ENCODE measurements at places on chromosomes 4 and X. TPM values are rescaled to one million over a fixed set of nuclear protein-coding genes. Genes with fewer than 3 reads are reported as not detected.

DNA sequence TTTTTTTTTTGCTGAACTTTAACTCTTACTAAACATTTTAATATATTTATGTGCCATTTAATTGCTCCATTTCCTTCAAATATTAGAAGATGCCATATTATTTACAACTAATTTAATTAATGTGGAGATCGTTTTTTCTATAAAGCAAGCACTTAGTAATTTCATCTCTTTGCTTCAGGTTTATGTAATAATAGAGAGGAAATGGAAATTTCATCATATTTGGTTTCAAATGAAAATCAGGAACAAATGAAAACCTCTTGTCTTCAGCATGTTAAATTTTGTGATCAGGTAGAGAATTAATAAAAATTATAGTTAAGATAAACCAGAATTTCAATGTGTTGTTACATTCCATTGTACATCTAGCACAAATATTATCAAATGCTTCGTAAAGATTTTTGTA, 120.1 kb downstream of the SYNPO2 start:
- no peaks in the 10 kb centered on the region for H3K36me3 ChIP-seq
- no peak overlapping the region for H3K4me3 ChIP-seq
- DNase-seq: no peak

The PLXNB3 gene
- 13.4 TPM for total RNA-seq

DNA sequence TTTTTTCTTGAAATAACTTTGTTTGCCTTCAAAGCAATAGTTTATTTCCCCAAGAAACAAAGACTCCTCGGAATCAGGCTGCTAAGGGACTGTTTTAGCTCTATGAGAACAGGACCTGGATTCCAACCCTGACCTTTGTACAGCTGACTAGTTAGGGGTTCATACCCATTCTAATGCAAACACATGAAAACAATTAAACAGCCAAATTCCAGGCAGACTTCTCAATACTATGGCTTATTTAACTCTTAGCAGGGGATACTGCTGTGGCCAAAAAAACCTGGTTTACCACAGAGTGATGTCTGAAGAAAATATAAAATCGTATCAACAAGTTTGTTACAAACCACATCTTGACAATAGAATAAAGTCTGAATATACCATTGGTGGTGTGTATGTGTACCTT, 129.6 kb upstream of the INTU start:
- H3K36me3 ChIP-seq: no peaks in the 10 kb centered on the region
- DNase-seq: no peak
- H3K4me1 ChIP-seq: no peaks in the 10 kb centered on the region
- no peaks in the 10 kb centered on the region for H3K27me3 ChIP-seq
- no peak overlapping the region for H3K27ac ChIP-seq

- H3K36me3 ChIP-seq: no peaks in the 10 kb centered on the region
- DNase-seq: peak; percentile 3
- H3K27ac ChIP-seq: peak within 1 kb of the TSS; percentile 57
- H3K4me1 ChIP-seq: no peaks in the 10 kb centered on the region
- H3K27me3 ChIP-seq: peaks cover 4% of the 10 kb centered on the region
Observed at GRCh38 chrX:38561126-38561868, at the start of gene TSPAN7. Gene TSPAN7, plus strand, starts transcription at chrX:38561542. Its CDS starts 5 bp downstream, at chrX:38561547.

GRCh38 chrX:67622053-67622585, 78.3 kb downstream of the AR start:
- H3K36me3 ChIP-seq: no peaks in the 10 kb centered on the region
- no peaks in the 10 kb centered on the region for H3K27me3 ChIP-seq
- H3K27ac ChIP-seq: no peak overlapping the region
- no peak overlapping the region for H3K4me3 ChIP-seq

The TSR2 gene
- 10.7 TPM for total RNA-seq

- no peak overlapping the region for H3K4me3 ChIP-seq
- no peaks in the 10 kb centered on the region for H3K4me1 ChIP-seq
- no peaks in the 10 kb centered on the region for H3K36me3 ChIP-seq
- no peak overlapping the region for H3K27ac ChIP-seq
- DNase-seq: no peak
Observed at GRCh38 chrX:31800219-31800618, 728.4 kb upstream of the FTHL17 start.

GRCh38 chr4:152427981-152428380, 107.9 kb downstream of the FBXW7 start:
- no peaks in the 10 kb centered on the region for H3K27me3 ChIP-seq
- H3K36me3 ChIP-seq: no peaks in the 10 kb centered on the region
- no peaks in the 10 kb centered on the region for H3K4me1 ChIP-seq

- DNase-seq: no peak
- no peaks in the 10 kb centered on the region for H3K36me3 ChIP-seq
- H3K27ac ChIP-seq: no peak overlapping the region
- no peaks in the 10 kb centered on the region for H3K4me1 ChIP-seq
- no peaks in the 10 kb centered on the region for H3K27me3 ChIP-seq
- H3K4me3 ChIP-seq: no peak overlapping the region
Observed at GRCh38 chr4:128416921-128417320, 129.3 kb upstream of the PGRMC2 start.

- no peak for DNase-seq
- no peaks in the 10 kb centered on the region for H3K4me1 ChIP-seq
- no peaks in the 10 kb centered on the region for H3K27me3 ChIP-seq
Observed at GRCh38 chrX:123570011-123570590, 162.8 kb downstream of the THOC2 start.

DNA sequence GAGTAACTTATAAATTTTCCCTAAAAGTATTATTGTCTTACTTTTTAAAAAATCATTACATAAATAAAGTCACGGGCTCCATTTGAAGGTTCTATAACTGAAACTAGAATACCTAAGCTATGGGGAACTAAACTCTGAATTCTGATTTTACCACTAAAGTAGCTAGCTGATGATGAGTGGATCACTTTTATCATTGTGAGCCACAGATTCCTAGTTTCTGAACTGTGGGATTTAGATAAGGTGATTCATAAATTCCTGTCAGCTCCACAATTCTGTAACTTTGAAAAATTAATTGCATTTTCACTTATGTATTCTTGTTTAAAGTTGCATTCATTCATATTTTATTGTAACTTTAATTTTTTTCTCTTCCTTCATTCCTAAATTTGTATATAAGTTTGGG, 540.9 kb downstream of the GBA3 start:
- no peaks in the 10 kb centered on the region for H3K27me3 ChIP-seq
- no peak overlapping the region for H3K4me3 ChIP-seq
- no peaks in the 10 kb centered on the region for H3K36me3 ChIP-seq

- DNase-seq: no peak
- H3K4me1 ChIP-seq: no peaks in the 10 kb centered on the region
- H3K4me3 ChIP-seq: no peak overlapping the region
- H3K27ac ChIP-seq: no peak overlapping the region
- no peaks in the 10 kb centered on the region for H3K36me3 ChIP-seq
- H3K27me3 ChIP-seq: no peaks in the 10 kb centered on the region
Observed at GRCh38 chrX:41600291-41600690, 88.5 kb upstream of the GPR34 start.

DNA sequence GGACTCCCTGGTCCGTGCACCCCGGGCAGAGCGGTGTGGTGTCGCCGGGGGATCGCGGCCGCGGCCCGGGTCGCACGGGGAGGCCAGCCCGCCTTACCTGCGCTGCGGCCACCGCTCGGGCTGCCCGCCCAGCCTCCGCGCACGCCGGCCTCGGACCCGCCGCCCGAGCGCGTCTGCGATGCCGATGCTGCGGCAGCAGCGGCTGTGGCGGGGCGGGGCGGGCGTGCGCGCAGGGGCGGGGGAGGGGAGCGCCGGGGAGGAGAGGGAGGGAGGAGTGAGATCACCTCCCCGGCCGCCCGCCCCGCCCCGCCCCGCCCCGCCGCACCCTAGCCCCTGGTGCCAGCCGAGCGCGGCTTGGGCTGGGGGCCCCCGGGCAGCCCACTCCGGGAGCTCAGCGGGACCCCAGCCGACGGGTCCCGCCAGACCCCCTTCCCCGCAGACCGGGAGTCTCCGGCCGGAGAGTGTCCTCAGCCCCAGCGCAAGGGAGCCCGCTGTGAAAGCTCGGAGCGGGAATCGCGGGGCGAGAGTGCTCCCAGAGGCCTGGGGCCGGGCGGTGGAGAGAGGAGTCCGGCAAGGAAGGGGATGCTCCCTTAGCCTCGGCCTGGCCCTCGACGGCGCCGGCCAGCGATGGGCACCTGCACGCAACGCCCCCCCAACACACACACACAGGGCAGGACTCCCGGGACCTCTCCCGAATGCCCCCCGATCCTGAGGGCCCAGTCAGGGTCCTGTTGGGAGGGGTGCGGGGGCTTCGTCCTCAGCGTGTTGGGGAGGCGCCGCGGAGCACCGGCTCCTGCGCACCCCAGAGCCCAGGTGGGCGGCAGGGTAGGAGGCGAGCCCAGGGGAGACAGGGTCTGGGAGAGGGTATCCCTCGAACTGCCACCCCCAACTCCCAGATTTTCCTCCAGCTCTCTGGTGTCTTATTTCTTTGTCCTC, at the start of gene L1CAM:
Gene L1CAM (minus strand): TSS at position 206 of the 936 bp plus-strand sequence. CDS start 10,337 bp downstream, outside the sequence.
- no peaks in the 10 kb centered on the region for H3K36me3 ChIP-seq
- no peak for DNase-seq
- H3K4me1 ChIP-seq: no peaks in the 10 kb centered on the region
- H3K27me3 ChIP-seq: peaks cover 46% of the 10 kb centered on the region
- no peak within 1 kb of the TSS for H3K27ac ChIP-seq

The SATL1 gene
- total RNA-seq: not detected

- no peak overlapping the region for H3K4me3 ChIP-seq
- H3K4me1 ChIP-seq: no peaks in the 10 kb centered on the region
- no peaks in the 10 kb centered on the region for H3K36me3 ChIP-seq
Observed at GRCh38 chr4:1478766-1479355, 72.6 kb upstream of the NKX1-1 start.

The SLC9B1 gene
- not detected for total RNA-seq

The BANK1 gene
- total RNA-seq: 1.2 TPM

The TMSB15B gene
- 1.5 TPM for total RNA-seq

DNA sequence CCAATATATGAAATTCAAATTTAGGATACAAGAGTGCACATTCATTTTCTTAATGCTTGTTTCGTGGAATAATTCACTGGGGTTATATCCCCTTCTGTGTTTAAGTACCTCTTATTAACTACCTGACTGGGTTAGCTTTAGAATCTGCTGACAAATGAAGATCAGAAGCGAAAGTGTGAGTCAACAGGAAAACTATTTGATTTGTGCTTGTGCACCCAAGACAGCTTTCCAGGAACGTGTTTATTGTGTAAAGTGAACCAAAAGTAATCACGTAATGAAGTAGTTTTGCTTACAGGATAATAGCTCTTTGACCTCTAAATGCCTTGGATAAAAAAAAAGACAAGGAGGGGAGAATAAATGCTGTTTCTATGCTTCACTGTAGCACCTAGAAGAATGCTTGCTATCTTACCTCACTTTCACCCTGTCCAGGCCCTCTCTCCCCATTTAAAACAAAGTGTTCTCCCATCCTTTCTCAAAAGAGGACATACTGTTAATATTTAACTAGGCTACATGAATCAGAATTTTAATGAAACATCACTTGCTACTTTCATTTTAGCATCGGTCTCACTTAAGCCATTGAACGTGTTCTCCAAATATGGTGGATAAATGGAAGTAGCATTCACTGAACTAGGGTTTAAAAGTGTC, 141.9 kb downstream of the THOC2 start:
- H3K27ac ChIP-seq: no peak overlapping the region
- no peaks in the 10 kb centered on the region for H3K36me3 ChIP-seq
- H3K4me3 ChIP-seq: no peak overlapping the region
- no peaks in the 10 kb centered on the region for H3K27me3 ChIP-seq
- DNase-seq: no peak

DNA sequence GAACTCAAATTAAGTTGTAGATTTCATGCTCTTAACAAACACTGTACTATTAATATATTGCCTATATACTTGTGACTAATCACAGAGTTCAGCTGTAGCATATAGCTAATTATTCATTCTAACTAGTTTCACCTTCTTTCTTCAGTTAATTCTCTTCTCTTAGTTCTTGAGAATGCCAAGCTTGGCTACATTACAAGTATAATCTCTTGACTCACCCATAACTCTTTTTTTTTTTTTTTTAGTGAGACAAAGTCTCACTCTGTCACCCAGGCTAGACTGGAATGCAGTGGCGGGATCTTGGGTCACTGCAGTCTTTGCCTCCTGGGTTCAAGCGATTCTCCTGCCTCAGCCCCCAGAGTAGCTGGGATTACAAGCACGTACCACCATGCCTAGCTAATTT, 5.4 kb downstream of the KLHL5 start:
- DNase-seq: no peak
- no peaks in the 10 kb centered on the region for H3K36me3 ChIP-seq
- no peaks in the 10 kb centered on the region for H3K27me3 ChIP-seq
- no peak overlapping the region for H3K27ac ChIP-seq

The C4orf36 gene
- 5.0 TPM for total RNA-seq

DNA sequence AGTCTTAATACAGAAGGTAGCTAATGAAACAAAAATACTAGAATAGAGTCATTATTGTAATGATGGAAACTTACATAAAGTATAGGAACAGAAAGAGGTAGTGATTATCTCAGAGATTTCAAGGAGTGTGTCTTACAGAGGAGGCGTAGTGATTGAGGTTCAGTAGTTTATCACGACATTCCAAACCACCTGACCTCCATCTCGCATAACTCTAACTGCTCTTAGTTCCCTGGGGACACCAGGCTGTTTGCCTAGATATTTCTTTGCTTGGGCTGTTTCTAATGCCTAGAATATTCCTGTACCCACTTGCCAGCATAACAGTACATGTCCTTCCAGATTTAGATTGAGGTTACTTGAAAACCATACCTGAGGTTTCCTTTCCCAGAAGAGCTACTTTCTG, 29.1 kb downstream of the STAG2 start:
- no peaks in the 10 kb centered on the region for H3K27me3 ChIP-seq
- no peaks in the 10 kb centered on the region for H3K36me3 ChIP-seq
- no peak overlapping the region for H3K27ac ChIP-seq
- no peak for DNase-seq
- H3K4me1 ChIP-seq: peaks cover 29% of the 10 kb centered on the region

The GUCY1B1 gene
- 1.7 TPM for total RNA-seq

The TSPAN7 gene
- total RNA-seq: 23.9 TPM

- no peak overlapping the region for H3K27ac ChIP-seq
- H3K36me3 ChIP-seq: no peaks in the 10 kb centered on the region
- H3K27me3 ChIP-seq: no peaks in the 10 kb centered on the region
- no peak overlapping the region for H3K4me3 ChIP-seq
Observed at GRCh38 chr4:3324093-3324815, 31.4 kb downstream of the RGS12 start.

DNA sequence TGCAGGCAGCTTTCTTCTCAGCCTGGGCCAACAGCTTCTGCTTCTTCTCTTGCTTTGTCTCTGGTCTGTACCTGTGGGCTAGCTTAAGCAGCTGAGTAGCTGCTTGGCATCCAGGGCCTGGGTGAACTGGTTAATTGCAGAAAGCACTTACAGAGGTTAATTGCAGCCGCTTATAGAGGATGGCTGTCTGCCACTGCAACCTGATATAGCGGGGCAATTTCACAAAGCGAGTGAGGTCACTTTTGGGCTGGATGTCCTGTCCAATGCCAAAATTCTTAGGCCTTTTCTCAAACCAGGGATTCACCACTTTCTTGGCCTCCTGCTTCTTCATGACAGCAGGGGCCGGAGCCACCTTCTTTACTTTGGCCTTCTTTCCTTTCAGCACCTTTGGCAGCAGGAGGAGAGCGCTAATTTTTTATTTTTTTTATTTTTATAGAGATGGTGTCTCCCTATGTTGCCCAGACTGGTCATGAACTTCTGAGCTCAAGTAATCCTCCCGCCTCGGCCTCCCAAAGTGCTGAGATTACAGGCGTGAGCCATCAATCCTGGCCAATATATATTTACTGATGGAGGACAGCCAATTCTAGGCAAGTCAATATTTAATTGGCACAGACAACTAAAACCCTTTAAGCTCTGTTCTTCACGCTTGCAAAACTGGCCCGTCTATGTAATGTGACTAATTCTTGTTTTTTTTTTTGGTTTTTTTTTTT, 61.0 kb downstream of the ENOPH1 start:
- H3K27ac ChIP-seq: no peak overlapping the region
- no peaks in the 10 kb centered on the region for H3K27me3 ChIP-seq
- H3K4me3 ChIP-seq: no peak overlapping the region
- no peaks in the 10 kb centered on the region for H3K4me1 ChIP-seq
- H3K36me3 ChIP-seq: peaks cover 7% of the 10 kb centered on the region

The EVC2 gene
- total RNA-seq: 5.1 TPM
